T-helper 17 cell (primary cell): ENCODE measurements at places on chromosomes 3 and 15.

- no peak for DNase-seq
Measured at GRCh38 chr15:48336940-48337339, 5.7 kb downstream of the DUT start.

GRCh38 chr15:81023483-81024264 lies 23.0 kb downstream of the TLNRD1 start:
- no peak for DNase-seq

GRCh38 chr3:13229273-13229949 lies 156.2 kb upstream of the IQSEC1 start:
- no peak for DNase-seq

- DNase-seq: no peak
Measured at GRCh38 chr15:101372149-101372577, 77.1 kb upstream of the SNRPA1 start.

- no peak for DNase-seq
Measured at GRCh38 chr15:58546635-58547627, 115.1 kb downstream of the LIPC start.

DNA sequence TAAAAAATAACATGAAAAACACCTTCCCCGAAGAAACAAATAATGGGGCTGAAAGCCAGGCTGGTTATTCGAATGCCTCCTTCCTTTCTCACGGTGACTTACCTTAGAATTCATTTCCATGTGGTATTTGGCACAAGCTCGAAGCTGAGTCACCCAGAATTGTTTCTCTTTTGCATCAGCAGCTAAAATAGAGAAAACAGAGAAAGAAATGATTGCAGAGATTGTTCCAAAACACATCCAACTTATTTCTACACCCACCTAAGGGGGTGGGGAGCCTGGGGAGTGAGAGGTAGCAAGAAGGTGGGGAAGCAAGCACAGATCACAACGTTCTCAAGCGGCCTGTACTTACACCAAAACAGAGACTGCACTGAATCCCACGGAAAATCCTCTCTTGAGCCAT lies 104.7 kb downstream of the OSBPL10 start:
- no peak for DNase-seq

GRCh38 chr15:48785195-48785594 lies 25.7 kb downstream of the CEP152 start:
- DNase-seq: no peak

- DNase-seq: no peak
Measured at GRCh38 chr15:71180986-71181853, 65.9 kb downstream of the THSD4 start.

DNA sequence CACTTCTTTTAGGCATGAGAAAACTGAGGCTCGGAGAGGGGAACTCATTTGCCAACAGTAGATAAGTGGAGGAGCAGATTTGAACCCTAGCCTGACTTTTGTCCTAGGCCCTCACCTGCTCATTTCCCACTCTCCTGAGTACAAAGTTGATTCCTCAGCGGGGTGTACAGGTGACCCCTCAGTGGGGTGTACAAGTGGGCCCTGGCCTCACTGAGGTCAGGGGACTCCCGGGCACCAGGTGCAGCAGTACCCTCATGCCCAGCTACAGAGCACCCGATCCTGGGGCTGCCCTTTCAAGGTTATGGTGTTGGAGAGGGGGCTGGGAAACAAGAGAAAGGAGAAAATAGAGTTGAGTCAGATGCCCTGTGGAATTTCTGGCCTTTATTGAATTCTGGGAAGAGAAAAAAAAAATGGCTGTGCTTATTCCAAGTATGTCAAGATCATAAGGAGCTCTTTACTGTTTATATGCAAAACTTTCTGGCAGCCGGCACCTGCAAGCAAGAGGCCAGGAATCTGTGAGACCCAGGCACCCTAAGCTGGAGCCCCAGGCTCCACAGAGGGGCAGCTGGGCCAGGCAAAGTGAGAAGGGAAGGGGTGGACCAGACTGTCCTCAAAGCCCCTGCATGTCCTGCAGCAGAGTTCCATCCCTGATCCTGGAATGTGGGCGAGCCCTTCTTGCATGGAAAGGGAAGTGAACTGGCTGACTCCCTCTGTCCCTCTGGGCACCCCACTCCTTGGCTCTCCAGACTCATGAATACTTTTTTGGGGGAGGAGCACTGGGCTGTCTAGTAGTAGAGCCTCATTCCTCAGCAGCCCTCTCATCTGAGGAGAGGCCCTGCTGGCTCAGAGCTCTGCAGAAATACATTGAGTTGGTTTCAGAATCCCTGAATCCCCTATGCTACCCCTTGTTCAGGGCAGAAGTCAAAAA lies 43.1 kb downstream of the AMOTL2 start:
- DNase-seq: no peak

DNA sequence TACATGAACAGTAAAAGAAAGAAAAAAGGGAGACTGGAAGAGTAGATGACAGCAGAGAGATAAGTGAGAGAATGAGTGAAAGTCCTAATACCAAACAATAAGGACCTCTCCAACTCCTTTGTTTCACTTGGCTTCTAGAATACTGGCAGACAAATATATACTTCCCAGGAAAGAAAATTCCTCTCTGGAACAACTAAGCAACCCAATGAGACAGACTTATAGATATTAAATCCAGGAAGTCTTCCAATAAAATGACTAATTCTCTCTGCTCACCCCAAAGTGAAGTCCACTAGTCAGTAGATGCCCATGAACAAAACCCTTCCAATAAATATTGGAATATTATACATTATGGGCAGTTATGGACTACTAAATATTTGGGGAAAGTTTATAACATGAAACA lies 114.2 kb downstream of the NEDD4 start:
- DNase-seq: no peak

DNA sequence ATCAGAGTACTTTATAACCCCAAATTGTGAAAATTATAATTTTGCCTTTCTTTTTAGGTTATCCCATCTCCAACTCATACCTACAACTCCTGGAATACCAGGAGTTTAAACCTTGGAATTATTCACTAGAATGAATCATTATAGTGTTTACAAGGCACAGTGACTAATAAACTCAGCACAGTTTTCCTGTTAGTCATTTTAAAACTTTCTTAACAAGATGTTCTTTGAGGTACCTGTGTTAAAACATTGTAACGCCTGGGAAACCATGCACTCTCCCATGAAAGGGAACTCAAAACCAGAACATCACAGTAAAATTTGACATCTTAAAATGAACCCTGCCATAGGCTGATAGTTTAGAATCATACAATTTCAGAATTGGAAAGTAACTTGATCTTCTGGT lies 132.4 kb upstream of the OSTN start:
- DNase-seq: no peak

DNA sequence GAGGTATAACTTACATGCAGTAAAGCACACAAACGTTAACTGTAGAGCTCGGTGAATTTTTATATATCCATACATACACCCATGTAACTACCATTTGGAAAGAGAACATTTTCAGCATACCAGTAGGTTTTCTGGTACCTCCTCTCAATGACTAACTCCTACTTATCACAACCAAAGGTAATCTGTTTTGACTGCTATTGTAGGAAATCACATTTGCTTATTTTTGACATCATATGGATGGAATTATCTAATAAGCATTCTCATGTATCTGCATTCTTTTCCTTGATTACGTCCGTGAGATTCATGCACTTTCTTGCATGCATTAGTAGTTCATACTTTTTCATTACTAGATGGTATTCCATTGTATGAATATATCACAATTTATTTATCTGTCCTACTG lies 76.8 kb downstream of the CSNK1G1 start:
- DNase-seq: no peak

GRCh38 chr3:139518306-139518705 lies 21.2 kb downstream of the RBP1 start:
- DNase-seq: no peak

DNA sequence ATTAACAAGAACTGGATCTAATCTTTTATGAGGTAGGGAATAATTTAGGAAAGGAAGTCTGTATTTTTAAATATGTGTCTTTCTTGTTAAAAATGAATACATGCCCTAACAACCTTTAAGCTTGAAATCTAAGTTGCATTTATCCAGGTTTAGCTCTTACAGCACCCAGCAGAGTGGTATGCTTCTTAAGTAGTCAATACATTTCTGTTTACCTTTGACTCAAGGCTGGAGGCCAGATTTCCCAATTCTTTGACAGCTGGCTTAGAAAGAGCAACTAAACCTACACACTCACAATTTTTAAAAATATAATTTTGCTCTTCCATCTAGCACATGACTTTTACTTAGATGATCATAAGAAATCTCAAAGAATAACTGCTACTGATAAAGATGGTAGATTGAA lies 148.9 kb downstream of the DPH6 start:
- DNase-seq: no peak

DNA sequence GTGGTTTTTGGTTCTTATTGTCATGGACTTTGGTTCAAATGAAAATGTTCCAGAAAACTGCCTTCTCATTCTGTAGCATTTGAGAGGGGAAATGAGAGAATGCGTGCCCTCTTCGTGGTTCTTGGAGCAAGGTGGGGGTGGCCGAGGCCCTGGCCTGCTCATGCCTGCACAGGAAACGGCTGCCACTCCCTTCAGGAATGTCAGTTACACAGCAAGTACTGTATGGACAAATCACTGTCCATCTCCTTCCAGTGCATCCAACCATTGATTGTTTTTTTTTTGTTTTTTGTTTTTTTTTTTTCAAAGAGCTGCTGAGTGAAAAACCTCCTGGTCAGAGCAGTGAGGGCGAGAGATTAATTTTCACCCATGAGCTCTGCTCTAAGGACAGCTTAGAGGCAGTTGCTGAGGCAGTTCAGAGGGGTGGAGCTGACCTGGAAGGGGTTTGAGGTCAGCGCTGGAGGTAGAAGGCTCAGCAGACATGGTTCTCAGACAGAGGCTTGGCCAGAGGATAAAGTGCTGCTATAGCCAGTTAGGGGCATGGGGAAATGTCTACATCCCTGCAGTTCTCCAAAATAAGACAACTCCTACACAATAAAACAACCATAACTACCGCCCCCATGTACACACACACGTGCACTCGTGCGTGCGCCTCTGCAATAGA lies 20.2 kb upstream of the KIF23 start:
- DNase-seq: no peak

DNA sequence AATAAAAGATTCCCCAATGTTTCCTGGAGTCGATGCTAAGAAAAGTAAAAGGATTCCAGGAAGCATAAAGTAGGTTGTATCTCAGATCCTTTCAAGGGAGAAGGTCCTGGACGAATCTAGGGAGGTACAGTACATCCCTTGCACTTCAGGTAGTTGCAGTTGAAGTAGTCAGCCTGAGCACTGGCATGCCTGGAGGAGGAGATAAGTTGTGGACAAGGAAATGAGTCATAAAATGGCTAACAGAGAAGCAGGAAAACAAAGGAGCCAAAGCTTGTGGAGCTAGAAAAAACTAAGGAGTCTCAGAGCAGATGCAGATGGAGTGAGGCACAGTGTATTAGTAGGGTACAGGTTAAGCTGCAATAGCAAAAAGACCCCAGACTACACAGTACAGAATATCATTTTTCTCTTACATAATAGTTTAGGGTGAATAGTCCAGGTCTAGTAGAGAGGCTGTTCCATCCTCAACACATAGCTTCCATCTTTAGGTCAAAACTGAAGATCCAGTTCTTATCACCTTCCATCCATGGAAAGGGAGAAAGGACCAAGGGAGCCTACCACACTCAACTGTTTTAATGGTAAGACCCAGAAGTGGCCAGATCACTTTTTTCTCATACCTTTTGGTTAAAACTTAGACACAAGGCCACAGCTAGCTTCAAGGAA lies 41.3 kb downstream of the COL6A5 start:
- no peak for DNase-seq

DNA sequence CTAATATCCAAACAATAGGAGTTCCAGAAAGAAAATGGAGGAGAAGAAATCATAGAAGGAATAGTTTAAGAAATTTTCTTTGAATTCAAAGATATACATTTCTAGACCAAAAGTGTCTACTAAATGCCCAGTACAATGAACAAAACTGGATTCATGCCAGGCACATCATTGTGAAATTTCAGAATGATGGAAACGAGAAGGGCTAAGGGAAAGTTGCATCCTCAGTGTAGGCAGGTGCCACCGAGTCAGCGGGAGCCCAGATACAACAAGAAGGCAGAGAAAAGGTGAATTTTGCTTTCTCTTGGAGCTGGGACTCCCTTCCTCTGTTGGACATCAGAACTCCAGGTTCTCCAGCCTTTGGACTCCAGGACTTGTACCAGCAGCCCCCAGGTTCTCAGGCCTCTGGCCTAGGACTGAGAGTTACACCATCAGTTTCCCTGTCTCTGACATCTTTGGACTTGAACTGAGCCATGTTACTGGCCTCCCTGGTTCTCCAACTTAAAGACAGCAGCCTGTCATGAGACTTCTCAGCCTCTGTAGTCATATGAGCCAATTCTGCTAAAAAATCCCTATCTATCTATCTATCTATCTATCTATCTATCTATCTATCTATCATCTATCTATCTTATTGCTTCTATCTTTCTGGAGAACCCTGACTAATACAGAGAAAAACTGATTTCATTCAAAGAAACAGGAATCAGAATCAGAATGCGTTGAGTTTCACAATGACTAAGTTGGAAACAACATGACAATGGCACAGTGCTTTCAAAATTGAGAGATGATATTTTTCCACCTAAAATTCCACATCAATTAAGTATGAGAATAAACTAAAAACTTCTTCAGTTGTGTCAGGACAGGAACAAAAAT lies 207.7 kb downstream of the FAM43A start:
- no peak for DNase-seq

DNA sequence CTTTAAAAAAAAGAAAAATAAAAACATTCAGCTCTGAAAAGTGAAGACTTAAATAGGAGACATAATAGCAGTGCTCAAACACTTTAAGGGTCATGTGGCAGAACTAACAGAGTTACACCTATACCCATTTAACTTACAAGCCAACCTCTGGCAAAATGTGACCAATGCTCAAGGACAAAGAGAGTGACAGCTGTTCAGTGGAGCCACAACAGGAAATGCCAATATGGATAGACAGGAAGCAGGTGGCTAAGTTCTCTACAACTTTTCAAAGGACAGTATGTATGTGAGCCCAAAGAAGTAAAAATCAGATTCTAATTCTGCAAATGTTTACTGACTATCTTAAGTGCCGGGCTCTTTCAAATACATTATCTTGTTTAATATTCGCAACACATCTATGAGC lies 3.4 kb downstream of the TMCC1 start:
- DNase-seq: no peak

DNA sequence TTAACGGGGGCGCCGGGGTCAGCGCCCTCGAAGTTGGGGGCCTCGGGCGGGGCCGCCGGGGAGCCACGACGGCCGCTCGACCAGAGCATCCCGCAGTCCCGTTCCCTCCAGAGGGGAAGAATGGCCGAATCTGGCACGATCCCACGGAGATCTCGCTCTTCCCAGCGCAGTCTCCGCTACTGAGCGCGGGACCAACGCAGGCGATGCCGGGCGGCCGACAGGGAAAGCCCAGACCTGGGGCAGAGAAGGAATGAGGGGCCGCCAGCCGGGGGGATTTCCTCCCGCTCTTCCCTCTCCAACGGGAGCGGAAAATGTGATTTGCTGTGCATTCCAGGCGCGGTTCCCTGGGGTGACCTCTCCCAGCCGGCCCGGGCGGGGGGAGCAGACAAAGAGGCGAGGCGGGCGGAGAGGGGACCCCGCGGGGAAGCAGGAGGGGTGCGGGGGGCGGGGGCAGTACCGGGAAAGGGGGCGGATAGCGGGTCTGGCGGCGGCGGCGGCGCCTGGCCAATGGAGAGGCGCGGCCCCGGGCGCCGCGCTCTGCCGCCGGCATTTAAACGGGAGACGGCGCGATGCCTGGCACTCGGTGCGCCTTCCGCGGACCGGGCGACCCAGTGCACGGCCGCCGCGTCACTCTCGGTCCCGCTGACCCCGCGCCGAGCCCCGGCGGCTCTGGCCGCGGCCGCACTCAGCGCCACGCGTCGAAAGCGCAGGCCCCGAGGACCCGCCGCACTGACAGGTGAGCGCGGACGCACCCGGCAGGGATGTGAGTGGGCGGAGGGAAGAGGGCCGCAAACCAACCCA lies at the start of gene GREM1:
Gene GREM1 (plus strand): TSS at position 579 of the 801 bp plus-strand sequence. CDS start 12,687 bp downstream, outside the sequence.
- no peak for DNase-seq
